ENCODE measurements at places on chromosomes 12 and 14. TPM values are rescaled to one million over a fixed set of nuclear protein-coding genes. Genes with fewer than 3 reads are reported as not detected.

DNA sequence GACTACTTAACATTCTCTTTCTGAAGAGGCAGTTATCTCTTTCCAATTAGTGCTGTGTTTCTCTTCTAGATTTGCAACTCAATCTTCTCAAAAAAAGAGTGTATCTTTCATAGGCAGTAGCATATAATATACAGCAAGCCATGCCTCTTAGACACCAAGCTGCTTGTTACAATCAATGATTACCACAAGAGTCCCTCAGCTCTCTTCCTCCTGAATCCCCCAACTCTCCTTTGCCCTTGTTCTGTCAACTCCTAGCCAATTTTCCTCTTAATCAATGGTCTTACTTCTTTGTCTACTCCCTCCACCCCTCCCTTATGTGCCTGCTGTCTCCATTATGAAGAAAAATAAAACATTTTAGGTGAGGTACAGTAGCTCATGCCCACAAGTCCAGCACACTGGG lies 2.6 kb downstream of the TMTC1 start:
- DNase-seq: no peak

- no peak for DNase-seq
These were observed 118.7 kb upstream of the LRIG3 start for GRCh38 chr12:59039005-59039404.

Gene CACNA2D4
- total RNA-seq: 3.1 TPM

GRCh38 chr12:111209811-111210210 lies 159.1 kb downstream of the PHETA1 start:
- no peak for DNase-seq

GRCh38 chr12:41521872-41522379 lies 333.8 kb downstream of the PDZRN4 start:
- no peak for DNase-seq

DNA sequence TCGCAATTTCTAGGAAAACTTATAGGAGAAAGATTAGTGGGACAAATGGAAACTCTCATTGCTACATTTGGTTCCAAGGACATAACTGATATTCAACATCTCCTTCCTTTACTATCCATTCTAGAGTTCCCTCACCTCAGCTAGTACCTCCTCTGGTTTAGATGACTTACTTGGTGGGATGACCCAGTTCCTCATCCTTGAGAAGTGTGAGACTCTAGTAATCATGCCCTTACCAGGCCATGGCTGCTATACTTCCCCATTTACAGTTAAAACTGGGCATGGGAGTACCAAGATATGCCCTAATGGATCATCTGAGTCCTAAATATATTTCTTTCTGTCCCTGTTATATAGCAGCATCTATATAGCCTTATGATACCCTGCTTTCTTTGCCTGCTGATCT lies 58.1 kb downstream of the IFT81 start:
- no peak for DNase-seq

Gene TSPAN8
- total RNA-seq: 90.3 TPM

- DNase-seq: no peak
These were observed 44.9 kb downstream of the JKAMP start for GRCh38 chr14:59529189-59529588.

DNA sequence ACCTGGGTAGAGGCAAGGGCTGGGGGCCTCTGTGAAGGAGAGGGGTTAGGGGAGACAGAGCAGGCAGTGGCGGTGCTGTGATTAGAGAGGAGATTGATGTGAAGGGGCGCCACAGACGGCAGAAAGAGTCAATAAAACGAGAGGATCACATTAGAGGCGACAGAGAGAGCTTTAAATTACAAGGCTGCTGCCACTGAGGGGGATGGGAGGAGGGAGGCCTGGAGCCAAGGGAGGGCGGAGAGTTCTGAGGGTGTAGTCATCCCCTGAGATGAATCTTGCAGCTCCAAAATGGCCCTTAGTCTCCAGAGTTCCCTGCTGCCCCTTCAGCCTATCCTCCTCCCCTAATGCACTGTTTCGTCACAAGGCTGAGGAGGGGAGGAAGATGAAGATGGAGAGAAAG lies 12.8 kb downstream of the ZFHX2 start:
- DNase-seq: no peak

Gene ZFHX2
- total RNA-seq: 3.8 TPM

Gene RASSF9
- 1.1 TPM for total RNA-seq

Gene INHBE
- not detected for total RNA-seq

DNA sequence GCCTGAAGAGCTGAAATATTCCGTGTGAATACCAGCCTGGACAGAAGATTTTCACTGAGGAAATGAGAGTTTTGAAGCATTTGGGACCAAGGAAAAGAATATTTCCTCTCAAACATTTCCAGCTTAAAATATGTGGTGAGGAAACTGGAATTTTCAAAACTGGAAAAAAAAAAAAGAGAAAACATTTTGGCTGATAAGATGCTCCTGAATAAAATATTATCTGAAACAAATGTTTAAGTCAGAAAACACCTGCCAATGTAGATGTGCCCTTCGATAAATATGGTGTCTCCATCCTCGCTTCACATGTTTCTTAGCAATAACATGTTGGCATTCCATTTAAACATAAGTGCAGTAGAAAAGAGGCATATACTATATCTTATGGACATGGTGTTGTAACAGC lies 567.0 kb downstream of the PRKD1 start:
- DNase-seq: no peak

Gene CCDC184
- 0.16 TPM for total RNA-seq

GRCh38 chr12:109020796-109021380 lies at the start of gene SVOP:
SVOP (minus strand) TSS chr12:109021068; CDS start chr12:109020868, 200 bp downstream.
- peak; percentile 91 for DNase-seq

- no peak for DNase-seq
These were observed 198.2 kb upstream of the RBM19 start for GRCh38 chr12:114164351-114164750.

DNA sequence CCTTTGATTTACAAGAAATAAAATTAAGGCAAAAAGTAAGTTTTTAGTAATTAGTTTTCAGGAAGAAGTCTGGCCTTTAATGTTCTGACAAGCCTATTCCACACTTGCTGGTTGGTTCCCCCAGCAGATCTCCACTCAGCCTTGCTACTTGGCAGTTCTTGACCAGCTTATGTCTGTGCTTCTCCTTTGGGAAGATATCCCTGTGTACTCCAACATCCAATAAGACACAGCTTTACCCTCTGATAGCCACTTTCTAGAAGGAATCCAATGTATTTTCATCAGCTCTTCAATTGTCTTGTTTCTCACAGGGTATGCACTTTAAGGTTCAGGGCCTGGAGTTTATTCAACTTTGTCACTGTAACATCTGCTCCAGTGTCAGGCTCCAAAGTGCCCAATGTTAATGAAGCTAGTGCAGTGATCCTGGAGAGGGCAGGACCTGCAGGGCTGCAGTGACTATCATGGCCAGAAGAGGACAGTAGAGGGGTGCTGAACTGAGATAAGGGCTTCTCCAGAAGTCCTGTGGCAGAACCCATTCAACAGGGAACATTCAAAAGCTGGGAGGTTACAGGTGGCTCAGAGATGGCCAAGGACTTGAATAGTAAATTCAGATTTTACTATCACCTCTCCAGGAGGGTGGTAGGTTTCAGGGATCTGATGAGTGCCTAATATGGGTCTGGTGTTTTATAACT lies 22.9 kb downstream of the JKAMP start:
- peak; percentile 56 for DNase-seq

GRCh38 chr14:64563696-64564095 lies 13.9 kb downstream of the PPP1R36 start:
- DNase-seq: no peak

- DNase-seq: peak; percentile 78
These were observed 506 bp downstream of the CRY1 start for GRCh38 chr12:107092669-107093416.

Gene DDX11
- total RNA-seq: 20.5 TPM

Measured in pancreas (tissue), 10 donors.